ENCODE measurements at places on chromosomes 2 and 18.

DNA sequence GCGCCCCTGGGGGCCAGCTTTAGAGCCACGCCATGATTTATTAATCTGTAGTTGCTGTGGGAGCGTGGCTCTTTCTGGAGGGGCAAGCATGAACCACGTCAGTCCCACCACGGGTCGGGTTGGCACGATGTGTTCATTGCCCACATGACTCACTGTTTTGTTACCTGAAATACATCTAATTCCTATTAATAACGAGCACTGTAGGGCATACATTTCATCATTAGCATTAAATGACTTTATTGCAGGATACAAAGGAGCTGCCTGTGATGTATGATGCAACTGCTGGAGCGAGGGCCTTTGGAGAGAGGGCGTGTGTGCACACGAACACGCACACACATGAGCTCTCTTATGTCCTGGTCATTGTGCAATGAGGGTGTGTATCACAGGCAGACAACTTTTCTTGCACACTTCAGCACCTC is 127.0 kb downstream of the INHBB start:
- peak; percentile 38 for DNase-seq

DNA sequence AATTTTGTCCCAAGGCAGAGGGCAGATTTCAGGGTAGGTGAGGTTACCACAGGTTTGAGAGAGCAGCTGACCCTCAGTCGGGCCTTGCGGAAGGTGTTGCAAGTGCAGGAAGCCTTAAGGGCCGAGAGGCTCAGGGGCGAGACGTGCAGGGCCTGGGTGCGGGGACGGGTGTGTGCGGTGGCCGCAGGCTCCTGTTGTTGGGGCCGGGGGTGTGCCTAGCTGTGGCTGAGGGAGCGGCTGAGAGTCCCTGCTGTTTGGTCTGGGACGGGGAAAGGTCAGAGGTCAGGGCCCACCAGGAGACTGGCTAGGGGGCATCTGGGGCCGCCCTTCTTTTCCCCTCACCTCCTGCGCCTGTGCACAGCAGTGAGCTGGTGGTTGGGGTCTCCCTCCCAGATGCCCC is 52.5 kb downstream of the NTSR2 start:
- DNase-seq: no peak

GRCh38 chr2:239555571-239555905 is 154.7 kb upstream of the HDAC4 start:
- DNase-seq: no peak

DNA sequence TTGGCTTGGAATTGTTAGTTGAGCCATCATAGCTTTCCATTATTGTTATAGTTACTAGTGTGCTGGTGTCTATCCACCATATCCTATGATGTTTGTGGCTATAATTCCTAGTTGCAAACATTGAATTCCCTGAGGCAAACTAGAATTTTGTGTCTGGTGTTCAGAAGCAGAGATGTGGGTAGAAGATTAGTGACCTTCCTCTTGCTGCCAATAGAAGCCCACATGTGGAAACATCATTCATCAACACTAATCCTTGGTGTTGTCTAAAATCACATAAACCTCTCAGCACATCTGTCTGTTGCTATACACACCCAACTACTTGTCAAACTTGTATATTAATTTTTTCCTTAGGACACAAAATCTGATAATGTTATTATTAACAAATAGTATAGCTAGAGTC is 374.1 kb downstream of the TGIF1 start:
- no peak for DNase-seq

DNA sequence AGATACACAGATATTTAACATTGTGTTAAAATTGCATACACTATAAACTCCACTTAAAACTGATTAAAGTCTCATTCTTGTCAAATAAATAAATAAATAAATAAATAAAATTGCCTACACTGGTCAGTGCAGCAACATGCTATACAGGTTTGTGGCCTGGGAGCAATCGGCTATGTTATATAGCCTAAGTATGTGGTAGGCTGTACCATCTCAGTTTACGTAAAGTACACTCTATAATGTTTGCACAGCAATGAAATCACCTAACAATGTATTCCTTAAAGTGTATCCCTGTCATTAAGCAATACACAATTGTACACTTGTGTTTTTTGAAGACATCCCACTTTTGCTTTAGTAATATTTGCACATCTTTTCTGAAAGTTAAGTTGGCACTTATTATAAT is 337.7 kb upstream of the SETBP1 start:
- DNase-seq: no peak

Data from breast epithelium (tissue), 4 donors.